Germinal center (tissue), 1 donor: ENCODE measurements at places on chromosomes 12 and 14.

- DNase-seq = no peak
Observed at GRCh38 chr14:31419179-31419966, 977 bp downstream of the HEATR5A start.

GRCh38 chr14:104142136-104142945 lies 4.0 kb downstream of the KIF26A start:
- DNase-seq = no peak

- DNase-seq = no peak
Observed at GRCh38 chr12:129662234-129662633, 241.6 kb downstream of the TMEM132D start.

GRCh38 chr14:68359022-68359836 lies 433.6 kb downstream of the ZFP36L1 start:
- DNase-seq = no peak

DNA sequence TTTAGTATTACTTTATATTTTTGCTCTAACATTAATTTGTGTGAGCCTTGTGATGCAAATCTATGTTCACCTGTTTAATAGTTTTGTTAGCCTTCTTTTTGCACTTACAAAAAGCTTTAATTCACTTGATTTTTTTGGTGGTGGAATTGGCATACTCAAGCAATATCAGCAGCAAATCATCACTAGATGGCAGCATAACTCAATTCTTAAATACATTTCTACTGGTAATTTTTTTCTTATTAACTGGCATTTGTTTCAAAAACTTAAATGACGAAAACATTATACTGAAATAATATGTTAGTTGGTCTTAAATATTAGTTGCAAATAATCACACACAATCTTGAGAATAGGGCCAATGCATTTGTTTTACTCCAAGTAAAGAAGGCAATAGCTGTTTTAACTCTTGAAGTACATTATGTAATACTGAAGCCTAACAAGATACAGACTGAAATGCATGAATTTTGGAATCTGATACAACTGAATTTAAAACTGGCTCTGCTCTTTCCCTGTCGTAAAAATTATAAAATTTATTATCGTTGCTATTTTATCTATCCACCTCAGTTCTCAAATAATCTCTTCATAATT lies 151.5 kb downstream of the ATXN7L3B start:
- no peak for DNase-seq

GRCh38 chr14:94374749-94375260 lies 13.6 kb downstream of the SERPINA1 start:
- no peak for DNase-seq

GRCh38 chr12:115572440-115572839 lies 705.1 kb downstream of the MED13L start:
- DNase-seq = no peak

GRCh38 chr12:54879150-54879549 lies 24.8 kb downstream of the MUCL1 start:
- no peak for DNase-seq

DNA sequence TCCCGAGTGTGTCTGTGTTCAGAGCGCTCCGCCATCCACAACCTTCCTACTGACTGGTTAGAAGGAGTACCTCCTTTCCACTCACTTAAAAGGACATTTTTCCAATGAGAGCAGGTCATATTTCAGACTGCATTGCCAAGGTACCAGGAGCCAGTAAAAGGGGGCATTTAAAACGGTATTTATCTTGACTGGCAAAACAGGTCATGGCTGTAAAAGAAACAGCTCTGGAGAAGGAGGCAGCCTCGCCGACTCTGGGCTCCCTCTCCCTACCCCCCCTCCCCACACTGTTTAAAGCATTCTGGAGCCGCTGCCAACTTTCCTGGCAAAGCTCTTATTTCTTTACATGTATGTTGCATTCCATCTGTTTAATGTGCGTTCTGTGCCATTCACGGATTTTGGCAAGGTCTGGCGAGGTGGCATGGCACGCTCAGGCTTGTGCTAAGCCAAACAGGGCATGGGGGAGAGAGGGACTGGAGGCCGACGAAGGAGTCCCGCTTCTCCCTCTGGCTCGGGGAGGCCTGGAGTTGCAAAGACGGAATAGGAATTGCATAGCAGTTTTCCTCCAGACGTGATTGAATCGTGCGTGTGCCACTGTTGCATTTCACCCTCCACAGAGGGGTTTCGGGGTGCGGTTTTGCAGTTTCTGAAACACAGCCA lies 41.2 kb upstream of the MED13L start:
- no peak for DNase-seq

DNA sequence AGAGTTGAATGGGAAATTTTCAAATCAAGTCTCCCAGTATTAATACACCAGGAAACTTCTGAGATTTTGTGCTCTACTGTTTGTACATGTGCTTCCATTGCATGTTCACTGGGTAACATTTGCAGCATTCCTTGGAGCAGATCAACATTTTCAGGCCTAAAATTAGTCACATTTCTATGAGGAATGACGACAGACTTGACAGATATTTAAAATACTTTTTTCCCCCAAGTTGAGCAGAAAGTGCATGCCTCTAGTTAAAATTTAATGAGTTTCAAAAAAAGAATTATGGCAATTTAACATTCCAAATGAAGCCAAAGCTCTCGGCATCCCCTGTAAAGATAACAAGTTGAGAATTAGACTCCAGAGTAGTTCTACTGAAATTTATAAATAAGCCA lies 72.3 kb downstream of the C12orf42 start:
- no peak for DNase-seq

DNA sequence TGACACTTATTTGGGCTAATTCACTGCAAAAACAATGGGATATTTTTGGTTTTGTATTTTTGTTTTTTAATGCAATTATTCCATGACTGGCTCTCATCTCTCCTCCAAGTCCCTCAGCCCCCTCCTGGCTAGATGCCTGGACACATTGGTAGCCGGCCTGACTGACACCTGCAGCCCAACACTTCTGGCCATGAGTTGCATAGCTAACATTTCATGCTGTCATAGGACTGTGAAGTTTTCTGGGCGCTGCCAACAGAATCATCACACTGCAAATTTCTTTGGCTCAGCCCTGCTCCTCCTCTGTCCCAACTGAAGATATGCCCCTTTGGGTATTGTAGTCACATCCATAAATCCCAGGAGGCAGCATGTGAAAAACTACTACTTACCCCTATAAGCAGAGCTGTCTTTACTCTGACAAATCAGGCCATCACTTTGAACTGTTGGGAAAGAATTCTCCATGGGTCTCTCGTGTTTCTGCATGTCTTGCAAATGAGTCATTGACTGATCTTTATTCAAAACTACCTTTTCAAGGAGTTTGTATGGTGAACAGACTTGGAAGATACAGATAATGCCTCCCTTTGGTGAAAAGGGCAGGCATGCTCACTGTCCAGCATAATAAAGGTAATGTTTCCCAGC lies 126.7 kb upstream of the LGR5 start:
- no peak for DNase-seq

DNA sequence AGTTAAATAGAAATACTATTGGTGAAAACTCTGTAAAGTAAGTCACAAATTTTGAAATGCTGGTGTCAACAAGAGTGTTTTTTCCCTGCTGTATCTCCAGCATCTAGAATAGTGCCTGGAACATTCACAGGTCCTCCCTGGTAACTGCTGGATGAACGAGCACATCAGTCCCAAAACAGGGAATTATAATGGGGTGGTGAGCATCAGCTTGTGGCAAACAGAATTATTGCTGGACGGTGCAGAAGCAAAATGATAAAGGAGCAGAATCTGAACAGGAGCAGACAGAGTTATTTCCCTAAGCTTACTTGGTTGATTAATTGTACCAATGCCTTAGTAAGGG lies 129.9 kb downstream of the GRIP1 start:
- DNase-seq = no peak

DNA sequence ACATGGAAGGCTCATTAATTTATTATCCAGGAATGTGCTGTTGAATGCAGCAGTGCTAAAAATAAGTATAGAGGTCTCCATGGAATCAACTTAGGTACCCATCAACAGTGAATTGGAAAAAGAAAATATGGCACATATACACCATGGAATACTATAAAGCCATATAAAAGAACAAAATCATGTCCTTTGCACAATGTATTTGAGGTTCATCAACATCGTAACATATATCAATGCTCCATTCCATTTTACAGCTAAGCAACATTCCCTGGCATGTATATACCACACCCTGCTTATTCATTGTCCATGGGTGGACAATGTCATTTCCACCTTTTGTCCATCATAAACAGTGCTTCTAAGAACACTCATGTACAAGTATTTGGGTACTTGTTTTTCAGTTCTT lies 147.8 kb upstream of the RASSF8 start:
- no peak for DNase-seq

- no peak for DNase-seq
Observed at GRCh38 chr14:85075694-85076476, 454.1 kb upstream of the FLRT2 start.

GRCh38 chr14:74538411-74539391 lies 45.1 kb downstream of the ISCA2 start:
- no peak for DNase-seq

DNA sequence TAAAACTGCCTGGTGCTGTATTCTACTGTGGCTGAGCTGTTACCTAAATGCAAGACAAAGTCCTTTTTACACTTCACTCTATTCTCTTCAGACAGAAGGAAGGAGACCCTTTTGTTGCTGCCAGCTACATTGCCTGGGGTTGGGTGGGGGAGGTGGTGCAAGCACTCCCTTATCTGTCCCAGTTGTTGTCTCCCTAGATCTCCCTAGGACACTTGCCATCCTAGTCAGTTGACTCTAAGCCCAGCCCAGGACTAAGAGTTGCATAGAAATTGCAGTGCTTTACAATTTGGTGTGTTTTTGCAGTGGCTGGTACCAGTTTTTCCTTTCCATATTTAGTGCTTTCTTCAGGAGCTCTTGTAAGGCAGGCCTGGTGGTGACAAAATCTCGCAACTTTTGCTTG lies 35.1 kb downstream of the SCYL2 start:
- DNase-seq = no peak

DNA sequence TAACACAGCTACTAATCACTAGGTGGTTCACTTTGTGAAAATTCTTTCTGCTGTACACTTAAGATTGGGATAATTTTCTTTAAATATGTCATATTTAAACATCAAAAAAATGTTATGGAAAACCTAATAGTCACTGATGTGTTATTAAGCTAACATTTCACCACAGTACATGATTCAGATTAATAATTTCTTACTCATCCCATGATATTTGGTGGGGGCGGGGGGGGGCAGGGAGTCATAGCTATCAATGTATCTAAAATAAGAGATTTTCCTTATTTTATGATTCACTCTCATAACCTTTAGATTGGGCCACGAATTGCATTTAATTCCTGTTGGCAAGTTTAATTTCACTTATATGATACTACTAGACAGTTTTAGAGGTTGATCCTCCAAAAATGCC lies 88.8 kb downstream of the KCNH5 start:
- DNase-seq = no peak

DNA sequence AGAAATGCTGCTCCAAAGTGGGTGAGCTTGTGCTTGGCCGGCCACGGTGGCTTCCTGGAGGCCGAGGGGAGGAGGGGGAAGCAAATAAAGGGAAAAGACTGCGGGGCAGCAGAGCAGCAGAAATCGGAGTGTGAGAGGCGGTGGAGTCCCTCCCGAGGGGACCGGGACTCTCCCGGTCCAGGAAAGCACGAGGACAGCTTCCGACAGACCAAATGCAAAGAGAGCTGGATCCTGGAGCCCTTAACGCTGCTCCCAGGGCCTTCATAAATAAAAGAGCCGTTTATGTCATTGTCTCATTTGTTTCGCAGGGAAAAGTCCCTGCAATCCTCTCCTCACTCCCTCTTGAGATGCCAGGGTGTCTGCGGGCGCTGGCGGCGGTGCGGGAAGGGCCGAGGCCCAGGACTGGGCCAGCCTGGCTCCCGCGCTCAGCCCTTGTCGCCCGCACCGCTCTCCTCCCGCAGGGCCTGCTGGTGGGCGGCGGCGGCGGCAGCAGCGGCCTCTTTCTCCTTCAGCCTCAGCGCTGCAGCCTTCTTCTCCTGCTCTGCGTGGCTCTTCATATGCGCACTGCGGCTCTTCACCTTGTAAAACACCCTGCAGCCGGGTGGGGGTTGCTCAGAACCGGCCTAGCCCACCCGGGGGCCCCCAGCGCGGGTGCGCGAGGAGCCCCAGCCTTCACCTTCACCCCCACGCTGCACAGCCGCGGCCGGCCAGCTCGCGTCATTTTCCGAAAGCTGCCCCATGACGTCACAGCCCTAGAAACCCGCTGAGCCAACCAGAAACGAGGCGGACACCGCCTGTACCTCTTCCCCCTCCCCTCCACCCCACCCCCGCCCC lies 4.5 kb upstream of the PNMA1 start:
- no peak for DNase-seq

DNA sequence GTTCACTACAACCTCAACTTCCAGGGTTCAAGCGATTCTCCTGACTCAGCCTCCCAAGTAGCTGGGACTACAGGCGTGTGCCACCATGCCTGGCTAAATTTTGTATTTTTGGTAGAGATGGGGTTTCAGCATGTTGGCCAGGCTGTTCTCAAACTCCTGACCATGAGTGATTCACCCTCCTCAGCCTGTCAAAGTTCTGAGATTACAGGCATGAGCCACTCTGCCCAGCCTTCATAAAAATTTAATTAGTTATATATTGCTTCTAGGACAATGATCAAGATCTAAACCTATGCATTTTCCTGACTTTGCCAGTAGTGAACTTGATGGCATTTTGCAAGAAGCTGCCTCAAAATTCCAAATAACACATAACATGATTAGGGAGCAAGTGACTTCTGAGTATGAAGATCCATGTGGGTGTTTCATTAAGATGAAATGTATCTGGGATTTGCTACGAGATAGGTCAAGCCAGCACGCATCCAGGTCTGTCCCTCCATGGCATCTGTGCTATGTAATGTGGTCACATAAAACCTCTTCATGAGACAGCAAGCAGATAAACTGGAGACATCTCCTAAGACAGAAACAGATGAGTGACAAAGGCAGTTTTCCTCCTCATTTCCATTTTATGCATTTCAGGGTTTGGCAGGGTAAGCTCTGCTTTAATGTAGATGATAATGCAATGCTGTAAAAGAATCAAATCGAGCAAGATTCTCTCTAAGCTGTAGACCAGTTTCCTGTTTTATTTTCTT lies 319.4 kb upstream of the ATP2B1 start:
- DNase-seq = no peak

- no peak for DNase-seq
Observed at GRCh38 chr12:123771261-123771660, 9.2 kb downstream of the DNAH10 start.

DNA sequence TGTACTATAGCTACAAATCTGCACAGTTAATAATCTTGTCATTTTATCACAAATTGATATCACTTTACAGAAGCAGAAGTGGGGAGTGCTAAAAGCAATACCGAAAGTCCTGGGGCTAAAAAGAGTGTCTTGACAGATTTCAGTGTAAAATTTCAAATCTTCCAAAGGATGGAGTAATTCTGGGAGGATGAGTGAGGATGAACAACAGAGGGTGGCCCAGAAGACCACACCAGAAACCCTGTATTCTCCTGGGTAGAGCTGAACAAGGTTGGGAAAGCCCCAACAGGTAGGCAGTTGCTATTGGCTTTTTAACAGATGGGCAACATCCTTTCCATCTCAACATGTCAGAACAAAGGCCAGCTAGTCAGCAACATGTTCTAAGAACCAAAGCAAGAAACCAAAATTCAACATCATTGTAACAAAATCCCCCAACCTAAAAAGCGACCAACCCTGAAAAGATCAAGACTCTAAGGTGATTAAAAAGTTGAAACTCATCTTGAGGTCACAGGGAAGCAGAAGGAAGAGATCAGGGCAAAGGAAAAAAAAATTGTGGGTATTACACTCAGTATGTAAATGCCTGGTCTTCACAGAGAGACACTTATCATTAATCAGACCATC lies 38.8 kb downstream of the CBX5 start:
- no peak for DNase-seq
